ENCODE measurements at places on chromosomes 6 and 20.

DNA sequence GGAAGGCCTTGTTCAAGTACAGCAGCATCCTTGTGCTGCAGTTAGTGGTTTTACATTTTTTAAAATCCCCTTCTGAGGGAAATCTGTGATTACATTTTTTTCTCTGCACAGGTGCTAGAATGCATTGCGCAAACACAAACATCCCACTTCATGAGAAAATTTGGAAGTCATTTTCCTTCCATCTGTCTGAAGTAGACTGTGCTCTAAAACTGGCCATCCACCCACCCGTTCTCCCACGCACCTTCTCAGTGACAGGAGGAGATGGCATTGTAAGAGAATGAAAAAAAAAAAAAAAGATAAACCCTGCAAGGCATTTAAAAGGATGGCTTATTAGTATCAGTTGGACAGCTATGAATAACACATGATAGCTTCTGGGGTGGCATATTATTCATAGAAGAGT, 65.0 kb downstream of the SOBP start:
- DNase-seq, result no peak

DNA sequence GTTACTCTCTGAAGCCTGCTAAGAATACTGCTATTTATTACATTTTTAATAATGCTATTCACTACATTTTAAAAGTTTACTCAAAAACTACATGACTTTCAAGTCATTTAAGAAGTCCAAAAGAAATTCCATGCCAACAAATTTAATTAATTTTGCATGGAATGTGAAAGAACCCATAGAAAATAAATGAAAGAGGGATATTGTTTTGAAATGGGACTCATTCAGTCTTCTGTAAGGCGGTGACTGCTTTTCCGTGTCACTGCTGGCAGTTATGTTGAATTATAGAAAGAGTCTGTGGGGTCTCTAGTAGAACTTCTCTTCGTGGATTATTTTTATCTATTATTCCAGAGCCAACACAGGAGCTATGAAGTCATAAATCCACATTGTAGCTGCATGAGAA, 211.2 kb downstream of the LAMA2 start:
- DNase-seq, result no peak

DNA sequence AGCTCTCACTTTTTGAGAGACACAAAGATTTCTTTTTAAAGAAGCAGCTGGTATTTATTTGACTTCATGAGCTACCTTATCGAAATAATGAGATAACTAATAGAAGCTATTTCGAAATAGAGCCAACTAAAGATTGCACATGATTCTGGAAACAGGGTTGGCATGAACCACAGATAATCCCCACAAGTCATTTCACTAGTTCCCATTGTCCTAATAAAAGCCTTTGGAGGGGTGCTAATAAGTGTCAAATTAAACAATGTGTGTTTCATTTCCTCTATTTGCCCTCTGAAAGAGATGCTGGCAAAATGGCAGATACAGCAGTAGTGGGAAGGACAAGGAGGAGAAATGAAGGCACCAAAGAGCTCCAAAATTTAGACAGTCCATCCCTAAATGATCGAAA, 78.6 kb upstream of the RIPOR2 start:
- DNase-seq, result no peak

- no peak for DNase-seq
These were observed 72.6 kb upstream of the CITED2 start for GRCh38 chr6:139446768-139447655.

GRCh38 chr20:2005831-2006426, 12.1 kb upstream of the PDYN start:
- no peak for DNase-seq

- DNase-seq, result peak; percentile 80
These were observed 29.0 kb downstream of the MOCS3 start for GRCh38 chr20:50987493-50988210.

- peak; percentile 43 for DNase-seq
These were observed 121.1 kb downstream of the TRIM27 start for GRCh38 chr6:28802417-28803336.

DNA sequence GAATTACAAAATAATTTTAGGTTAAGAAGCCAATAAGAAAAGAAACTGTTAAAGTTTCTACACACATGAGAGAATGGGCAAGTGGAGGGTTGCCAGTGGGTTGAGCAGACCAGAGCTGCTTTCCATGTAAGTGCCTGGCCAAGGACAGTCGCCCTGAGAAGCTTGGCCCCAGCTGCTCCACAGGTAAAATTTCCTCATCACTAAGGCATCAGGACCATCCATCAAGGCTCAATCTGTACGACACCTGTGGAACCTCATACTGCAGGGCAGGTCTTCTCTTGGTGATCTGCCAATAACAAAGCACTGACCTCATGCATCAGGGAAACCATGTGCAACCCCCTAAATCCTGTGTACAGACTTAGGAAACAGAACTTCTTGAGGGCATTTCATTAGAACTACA, 115.4 kb downstream of the INSM1 start:
- DNase-seq, result no peak

DNA sequence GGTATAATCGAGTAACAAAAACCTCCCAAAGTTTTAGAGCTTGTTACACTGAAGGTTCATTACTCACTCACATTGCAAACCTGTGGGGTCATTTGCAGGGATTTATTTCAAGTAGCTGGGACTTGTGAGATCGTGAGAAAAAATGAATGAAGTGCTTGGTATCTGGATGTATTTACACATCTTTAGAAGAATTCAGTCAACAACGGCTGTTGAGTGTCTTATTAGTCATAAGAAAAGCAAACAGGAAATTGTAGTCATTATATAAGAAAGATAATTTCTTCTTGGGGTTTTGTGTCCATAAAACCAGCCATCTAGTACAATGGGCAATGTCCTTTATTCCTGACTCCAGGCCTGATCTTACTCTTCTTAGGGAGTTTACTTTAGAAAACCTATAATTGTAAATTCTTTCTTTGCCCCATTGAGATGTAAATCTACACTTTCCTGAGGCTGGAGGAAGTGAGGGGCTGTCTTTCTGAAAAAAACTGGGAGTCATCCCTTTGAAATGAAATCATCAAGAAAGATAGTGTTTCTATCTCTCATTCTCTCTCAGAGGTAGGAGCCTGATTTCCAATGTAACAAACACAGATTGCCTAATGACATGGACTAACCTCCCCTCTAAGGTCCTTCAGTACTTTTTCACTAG, 202.5 kb upstream of the ASCC3 start:
- no peak for DNase-seq

GRCh38 chr6:35014341-35014740, 125.3 kb downstream of the ANKS1A start:
- DNase-seq, result no peak

DNA sequence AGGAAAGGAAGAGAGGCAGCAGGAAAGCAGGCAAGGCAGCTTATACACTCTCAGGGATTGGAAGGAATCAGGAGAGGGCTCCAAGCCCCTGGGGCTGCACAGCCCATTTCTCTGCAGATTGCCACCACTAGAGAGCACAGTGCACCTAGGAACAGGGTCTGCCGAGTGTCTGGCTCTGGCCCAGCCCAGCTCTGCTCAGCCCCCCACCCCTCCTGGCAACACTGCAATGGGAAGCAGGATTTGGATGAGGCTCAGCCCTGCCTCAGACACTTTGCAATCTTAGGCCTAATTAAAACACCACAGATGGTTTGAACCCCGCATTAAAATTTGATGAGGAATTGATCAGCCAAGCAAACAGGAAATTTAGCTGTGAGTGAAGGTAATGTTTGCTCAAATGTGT, 252.7 kb downstream of the DHX35 start:
- DNase-seq, result peak; percentile 88

GRCh38 chr20:38626921-38627659, 25.5 kb downstream of the ARHGAP40 start:
- no peak for DNase-seq

DNA sequence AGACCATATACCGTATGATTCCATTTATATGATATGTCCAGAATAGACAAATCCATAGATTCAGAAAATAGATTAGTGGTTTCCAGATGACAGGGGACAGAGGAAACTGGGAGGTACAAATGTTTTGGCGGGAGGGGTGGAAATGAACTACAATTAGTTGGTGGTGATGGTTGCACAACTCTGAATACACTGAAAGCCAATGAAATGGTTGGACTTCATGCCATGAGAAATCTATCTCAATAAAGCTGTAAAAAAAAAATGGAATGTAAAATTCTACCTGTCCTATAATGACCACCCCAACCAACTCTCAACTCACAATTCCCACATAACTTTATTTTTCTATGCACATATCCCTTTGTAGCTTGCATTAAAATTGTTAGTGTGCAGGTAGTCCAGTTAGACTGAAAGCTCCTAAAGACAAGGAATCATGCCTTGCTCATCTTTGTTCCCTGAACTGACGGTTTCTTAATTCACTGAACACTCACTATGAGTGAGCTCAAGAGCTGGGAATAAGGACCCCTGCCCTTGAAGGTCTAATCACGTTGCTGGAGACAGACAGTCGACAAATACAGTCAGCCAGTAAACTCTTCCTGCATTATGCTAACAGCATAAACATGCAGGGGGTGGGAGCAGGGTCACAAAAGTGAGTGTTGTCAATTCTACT, 1.4 kb downstream of the DCDC2 start:
- no peak for DNase-seq

GRCh38 chr20:60210779-60211617, 252.8 kb downstream of the CDH26 start:
- peak; percentile 4 for DNase-seq

DNA sequence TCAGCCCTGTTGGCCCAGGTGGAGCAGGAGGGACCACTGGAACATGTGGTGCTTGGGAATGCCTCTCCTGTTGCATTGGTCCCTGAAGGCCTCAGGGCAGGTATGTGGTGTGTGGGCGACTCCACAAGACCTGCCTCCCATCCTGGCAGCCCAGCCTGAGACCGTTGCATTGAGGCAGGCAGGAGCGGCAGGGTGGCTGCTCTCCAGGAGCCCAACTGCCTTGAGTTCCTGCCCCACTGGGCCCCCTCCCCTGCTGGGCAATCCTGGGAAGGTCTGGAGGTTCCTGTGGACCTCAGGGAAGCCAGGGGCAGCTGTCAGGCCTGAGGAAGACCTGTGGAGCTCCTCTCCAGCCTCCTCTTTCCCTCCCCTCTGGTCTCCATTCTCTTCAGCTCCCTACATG, 19.8 kb downstream of the MAVS start:
- DNase-seq, result no peak

- DNase-seq, result no peak
These were observed 85.3 kb upstream of the FYN start for GRCh38 chr6:111958534-111958933.

- DNase-seq, result no peak
These were observed 66.7 kb downstream of the AGPAT4 start for GRCh38 chr6:161207200-161207599.

GRCh38 chr20:39825524-39825923, 863.4 kb downstream of the DHX35 start:
- DNase-seq, result no peak

DNA sequence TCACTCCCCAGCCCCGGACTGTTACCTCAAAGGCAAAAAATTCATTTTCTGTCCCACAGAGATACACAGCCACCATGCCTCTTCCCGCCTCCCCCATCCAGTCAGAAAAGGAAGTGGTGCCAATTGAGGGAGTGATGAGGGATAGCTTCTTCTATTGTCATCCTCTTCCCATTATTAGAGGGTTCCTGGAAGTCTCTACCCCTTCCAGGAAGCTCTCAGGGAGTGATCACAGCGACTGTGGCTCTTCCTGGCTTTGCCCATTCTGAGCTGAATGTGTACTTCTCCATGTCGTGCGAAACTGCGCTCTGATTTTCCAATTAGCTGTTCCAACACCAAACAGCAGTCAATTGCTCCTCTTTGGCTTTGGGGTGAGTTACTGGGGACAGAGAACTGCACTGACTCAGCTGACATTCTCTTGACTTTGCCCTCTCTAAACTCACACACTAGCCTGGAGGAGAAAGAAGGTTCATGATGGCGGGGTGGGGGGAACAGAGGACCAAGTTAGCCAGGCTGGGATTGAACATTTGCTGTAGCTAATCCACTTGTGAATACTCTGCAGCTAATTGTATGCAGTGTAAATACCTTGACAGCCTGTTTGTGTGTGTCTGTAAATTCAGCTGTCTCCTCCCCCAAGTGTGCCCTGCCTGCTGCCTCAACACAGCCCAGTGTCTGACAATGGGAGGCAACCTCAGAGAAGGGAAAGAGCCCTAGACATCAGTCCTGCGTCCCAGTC, 2.4 kb upstream of the MDGA1 start:
- DNase-seq, result peak; percentile 28

DNA sequence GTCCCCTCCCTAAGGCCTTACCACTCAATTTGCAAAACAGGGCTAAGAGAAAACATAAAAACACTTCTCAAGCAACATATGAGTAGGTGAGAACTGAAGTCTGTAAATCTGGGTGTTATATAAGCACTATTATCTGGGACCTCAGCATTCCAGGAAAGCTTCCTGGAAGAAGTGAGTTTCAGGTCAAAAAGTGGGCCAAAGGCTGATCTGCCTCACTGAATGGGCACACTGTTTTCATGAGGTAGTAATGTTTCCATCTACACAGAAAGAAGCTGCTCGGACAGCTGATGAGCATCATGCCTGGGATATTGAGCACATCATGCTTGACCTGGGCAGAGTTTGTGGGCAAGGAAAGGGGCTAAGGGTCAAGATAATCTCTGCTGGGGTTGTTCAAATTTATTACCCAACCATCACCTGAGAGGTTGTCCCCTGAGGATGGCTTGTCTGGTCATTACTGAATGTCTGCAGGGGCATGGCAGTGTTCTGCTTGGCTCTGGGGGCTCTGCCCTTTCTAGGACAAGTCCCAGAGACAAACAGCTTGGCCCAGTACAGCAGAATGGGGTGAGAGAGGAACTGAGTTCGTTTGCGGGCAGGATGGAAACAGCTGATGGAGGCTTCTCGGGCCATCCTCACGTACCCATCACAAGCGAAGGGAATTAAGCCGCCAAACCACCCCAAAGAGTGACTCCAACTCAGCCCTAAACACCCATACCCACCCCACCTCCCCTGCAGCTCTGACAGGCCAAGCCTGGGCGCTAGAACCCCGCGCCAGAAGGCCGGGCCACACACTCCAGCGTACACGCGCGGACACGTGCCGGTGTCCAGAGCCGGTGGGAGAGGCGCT, 1.2 kb upstream of the SYNJ2 start:
- DNase-seq, result no peak

DNA sequence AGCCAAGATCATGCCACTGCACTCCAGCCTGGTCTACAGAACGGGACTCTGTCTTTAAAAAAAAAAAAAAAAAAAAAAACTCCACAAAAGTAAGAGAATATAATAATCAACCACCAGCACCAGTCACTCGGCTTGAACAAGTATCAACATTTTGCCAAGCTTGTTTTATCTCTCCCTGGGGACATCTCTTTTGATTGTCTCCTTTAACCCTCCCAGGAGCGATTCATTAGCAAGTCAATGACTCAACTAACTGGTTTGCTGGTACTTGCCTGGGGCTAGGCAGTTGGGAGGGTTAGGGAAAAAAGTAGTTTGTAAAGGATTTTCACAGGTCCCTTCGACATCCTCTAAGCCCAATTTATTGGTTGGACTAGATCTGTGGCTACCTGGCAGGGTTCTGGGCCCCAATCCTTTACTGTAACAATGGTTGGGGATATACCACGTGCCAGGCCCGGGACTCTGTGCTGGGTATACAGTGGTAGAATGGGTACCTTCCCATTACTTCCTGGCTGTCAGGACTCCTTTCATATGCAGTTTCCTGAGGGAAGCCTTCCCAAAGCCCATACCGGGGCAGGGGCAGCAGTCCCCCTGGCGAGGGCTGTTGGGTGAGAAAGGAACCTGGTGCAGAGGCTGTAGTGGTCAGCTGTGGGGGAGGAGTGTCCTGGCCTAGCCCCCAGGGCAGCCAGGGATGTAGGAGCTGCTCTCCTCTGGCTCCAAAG, 12.2 kb downstream of the TGIF2 start:
- no peak for DNase-seq

All from NCI-H1694 (cell line).